GM20000 (cell line): ENCODE measurements at places on chromosomes 16 and 17.

DNA sequence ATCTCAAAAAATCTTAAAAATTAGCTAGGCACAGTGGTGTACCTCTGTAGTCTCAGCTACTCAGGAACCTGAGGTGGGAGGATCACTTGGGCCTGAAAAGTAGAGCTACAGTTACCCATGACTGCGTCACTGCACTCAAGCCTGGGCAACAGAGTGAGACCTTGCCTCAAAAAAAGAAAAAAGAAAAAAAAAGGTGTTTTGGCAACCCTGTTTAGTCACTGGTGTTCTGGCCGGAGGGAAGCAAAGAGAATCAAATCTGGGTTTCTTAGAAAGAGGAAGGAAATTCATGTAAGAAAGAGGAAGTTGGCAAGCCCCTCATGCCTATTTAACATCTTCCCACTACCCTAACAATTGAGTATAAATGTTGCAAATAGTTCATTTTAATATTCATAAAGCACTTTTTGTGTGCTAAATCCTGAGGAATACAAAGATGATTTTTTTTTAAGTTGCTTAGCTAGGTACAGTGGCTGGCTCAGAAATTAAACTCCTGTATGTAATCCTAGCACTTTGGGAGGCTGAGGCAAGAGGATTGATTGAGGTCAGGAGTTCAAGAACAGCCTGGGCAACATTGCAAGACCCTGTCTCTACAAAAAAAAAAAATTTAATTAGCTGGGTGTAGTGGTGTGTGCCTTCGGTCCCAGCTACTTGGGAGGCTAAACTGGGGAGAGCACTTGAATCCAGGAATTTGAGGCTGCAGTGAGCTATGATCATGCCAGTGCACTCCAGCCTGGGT is 6.5 kb upstream of the USP32 start:
- DNase-seq: peak; percentile 37

GRCh38 chr17:14926526-14927122 is 338.5 kb downstream of the PMP22 start:
- DNase-seq: peak; percentile 36

GRCh38 chr16:53678756-53679343 is 24.8 kb downstream of the RPGRIP1L start:
- DNase-seq: no peak

DNA sequence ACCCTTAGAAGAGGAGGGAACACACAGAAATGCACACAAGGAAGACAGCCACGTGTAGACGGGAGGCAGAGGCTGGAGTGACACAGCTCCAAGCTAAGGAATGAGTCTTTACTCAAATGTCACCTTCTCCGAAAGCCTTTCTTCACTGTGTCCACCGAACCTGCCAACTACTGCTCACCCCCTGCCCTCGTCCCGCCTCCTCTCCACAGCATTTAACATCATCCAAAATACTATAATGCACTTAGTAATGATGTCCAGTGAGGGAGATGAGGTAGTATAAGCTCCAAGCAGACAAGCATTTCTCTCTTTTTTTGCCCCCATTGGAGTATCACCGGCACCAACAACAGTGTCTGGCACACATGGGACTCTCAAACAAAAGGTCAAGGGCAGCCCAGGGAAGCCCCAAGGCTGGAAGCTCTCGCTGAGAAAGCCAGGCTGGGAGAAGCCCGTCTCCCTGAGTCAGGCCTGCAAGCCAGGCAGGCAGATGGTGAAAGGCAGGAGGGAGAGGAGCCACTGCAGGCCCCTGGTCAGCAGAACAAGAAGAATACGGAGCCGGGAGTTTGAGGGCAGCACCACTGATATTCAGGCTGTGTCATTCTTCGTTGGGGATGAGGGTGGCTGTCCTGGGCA is 25.9 kb downstream of the ZFHX3 start:
- no peak for DNase-seq

DNA sequence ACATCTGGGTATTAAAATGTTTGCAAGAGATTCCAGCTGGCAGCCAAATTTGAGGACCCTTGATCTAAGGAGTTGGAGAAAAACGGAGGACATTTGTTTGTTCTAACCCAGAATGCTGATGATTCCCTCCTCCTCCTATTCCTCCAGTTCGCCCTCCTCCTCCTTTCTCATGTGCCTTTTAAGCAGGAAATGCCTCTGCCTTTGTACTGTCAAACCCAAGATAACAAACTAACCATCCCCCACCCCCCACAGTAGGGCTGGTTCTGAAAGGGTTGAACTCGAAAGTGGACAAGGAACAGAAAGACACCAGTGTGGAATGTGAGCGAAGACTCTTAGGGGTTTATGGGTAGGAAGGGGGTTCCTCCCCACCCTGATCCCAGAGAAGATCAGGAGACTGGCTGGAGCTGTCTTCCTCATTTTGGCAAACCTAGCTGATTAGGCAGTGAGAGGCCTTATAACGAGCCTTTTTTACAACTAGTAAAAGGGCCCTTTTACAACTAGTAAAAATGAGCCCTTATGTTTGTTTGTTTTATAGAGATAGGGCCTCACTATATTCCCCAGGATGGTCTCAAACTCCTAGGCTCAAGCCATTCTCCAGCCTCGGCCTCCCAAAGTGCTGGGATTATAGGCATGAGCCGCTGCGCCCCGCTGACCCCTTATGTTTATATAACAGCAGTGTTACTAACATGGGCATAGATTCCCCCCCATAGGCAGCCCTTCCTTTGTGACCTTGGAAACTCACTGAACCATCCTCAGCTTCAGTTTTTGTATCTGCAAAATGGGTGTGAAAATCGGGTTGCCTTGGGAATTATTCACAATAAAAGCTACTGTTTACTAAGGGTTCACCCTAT is 975 bp downstream of the CHD9 start:
- DNase-seq: no peak

DNA sequence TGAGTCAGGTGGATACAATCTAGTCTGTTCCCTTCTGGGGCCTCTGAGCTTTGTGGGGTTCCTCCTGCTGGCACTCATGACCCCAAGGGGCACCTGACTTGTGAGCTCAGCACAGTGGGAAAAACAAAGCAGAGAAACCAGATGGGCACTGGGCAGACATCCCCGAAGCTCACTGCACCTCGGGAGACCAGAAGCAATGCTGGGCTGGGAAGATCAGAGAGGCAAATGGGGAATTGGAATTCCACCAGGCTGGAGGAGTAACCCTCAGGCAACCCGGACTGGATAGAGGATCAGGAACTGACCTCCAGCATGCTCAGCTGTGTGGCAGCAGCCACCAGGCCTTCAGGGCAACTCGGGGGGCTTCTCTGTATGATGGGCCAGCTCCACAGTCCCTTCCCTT is 50.3 kb downstream of the ABCC12 start:
- DNase-seq: no peak

GRCh38 chr17:31525801-31526549 is 134.5 kb downstream of the RAB11FIP4 start:
- DNase-seq: no peak

DNA sequence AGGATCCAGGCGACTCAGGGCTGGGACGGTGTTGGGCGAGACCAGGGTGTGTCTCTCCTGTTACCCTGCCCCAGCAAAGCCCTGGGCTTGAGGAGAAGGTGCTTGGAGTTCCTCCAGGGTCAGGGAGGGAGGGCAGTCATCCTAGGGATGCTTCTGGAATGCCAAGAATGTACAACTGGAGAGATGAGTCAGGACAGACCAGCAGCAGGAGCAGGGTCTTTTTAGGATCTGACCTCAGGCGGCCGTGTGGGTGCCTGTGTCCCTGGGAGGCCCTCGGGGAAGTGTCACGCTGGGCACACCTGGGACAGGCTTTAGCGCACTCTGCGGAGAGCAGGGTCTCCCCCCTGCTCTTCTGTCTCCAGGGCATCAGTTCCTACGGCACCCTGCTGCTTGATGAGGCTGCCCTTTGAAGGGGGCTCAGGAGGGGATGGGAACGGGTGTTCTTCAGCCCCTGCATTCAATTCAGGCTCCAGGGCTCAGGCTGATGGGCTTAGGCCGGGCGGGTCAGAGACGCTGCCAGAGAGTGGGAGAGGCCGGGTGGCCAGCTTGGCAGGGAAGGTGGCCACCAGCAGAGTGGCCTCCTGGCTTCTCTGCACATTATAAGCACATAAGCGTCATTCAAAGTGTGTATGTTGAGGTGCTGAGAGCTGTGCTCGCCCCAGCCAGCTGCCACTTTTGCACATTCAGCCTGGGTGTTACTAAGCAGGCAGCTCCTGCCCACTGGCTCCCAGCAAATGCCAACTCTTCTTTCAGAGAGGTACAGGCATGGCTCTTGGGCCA is 8.4 kb upstream of the MTSS2 start:
- DNase-seq: no peak
